Activated CD4-positive, CD25-positive, alpha-beta regulatory T cell (primary cell): ENCODE measurements at places on chromosomes 4 and X.

- no peak for DNase-seq
These were observed 16.9 kb upstream of the MED28 start for GRCh38 chr4:17597517-17597916.

GRCh38 chrX:118550792-118551191 lies 55.2 kb downstream of the DOCK11 start:
- DNase-seq = no peak

- no peak for DNase-seq
These were observed 3.8 kb downstream of the TMEM165 start for GRCh38 chr4:55399581-55399980.

DNA sequence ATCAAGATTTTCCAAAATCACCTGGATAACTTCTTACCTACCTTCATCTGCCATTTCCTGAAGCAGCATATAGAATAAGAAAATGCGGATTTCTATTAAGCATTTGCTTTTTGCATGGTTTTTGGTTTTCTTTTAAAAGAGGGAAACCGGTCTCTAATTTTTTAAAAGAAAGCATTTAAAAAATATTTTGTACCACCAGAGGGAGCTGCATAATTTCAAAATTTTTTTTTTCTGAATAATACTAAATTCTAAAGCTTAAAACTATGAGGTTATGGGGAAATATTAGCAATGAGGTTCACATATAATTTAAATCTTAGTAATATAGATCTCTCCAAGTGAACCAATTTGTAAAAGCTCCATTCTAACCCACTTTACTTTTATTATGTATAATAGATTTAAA lies 137.7 kb upstream of the TENT5D start:
- no peak for DNase-seq

DNA sequence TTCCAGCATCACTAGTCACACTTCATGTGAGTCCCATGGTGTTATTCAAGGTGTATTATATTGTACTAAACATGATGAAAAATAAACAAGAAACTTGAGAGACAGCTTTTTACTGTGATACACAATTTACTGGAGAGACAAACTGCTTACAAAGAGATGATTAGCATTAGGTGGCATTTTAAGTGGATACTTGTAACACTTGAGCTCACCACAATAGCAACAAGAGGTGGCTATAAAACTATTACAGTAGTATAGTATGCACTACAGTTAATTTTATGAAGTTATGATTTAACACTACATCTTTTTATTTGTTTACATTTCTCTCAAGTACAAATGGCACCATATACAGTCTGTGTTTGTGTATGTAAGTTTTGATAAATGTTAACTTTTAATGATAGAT lies 246.6 kb downstream of the PARM1 start:
- DNase-seq = no peak

DNA sequence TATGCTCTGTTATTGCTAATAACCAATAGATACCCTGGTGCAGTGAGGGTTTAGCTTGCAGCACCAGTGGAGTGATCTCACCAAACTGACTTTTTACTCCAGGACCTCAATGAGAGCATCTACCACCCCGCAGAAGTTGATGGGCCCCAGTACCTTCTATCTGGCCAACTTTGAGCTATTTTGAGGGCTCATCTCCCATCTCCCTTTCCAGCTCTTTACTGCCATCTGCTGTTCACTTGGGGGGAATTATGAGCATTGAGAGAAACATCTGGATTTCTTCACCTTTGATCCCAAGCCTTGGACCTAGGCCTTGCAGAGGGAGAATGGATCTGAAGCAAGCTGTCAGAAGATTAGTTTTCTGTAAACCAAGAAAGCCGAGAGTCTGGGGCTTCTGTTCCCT lies 143.6 kb downstream of the TMEM164 start:
- DNase-seq = no peak

DNA sequence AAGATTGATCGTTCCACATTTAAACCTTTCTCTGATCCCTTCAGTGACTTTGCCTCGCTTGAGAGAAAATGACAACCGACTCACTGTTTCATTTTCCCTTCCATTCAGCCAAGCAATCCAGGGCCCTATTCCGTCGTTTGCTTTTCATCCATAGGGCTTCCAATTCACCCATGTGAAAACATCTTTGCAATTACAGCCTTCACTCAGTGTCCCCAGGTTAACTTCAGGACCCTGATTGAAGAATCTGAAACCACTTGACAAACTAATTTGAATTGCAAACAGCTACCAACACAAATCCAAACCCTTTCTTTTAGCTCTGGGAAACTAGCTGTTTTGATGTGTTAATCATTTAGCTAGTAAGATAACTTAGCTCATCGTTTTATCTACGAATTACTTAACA lies 120.2 kb upstream of the FAM9C start:
- DNase-seq = no peak

- DNase-seq = no peak
These were observed 62.5 kb downstream of the WFS1 start for GRCh38 chr4:6332042-6332668.

GRCh38 chr4:52640808-52641565 lies 18.1 kb downstream of the USP46 start:
- no peak for DNase-seq
